ENCODE measurements at places on chromosomes 7 and 10.

DNA sequence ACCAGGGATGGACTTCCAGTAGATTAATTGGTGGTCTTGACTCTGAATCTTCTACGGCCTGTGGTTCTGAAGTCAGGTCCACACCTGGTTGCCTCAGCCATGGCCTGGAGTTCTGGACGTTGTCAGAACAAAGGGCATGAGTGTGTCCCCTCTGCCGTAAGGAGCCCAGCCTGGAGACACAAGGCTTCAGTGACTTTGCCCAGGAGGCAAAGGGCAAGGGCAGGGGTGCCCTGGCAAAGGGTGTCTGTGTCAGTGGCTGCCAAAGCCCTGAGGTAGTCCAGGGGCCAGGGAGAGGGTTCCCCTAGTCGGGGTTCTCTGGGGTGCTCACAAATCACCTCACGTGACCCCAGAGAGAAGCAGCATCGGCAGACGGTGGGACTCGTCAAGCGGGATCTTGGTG lies 273.2 kb upstream of the ZNF32 start:
- no peak for DNase-seq

- DNase-seq, result peak; percentile 74
These were observed 41.2 kb upstream of the VCL start for GRCh38 chr10:73956476-73957359.

DNA sequence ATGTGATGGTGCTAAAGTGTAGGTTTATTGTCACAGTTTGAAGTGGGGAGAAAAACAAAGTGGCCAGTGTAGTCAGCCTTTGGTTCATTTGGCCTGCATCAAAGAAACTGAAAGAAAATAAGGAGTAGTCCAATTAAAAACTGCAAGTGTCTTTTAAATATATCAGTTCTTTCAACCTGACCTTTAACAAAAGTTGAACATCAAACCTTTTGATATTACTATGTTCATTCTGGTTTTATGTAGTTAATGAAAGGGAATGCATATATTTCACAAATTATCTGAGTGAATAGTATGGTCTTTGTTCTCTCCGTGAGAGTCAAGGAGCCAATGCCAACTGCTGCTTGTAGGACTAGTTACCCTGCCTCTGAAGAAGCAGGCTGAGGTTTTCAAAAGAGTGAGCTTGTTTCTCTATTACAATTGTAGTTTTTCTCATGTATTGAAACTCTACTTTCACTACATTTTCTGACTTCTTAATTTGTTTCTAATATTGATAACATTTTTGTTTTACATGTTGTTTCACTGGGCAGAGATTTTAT lies 1160.8 kb upstream of the LRRTM3 start:
- DNase-seq, result no peak

GRCh38 chr7:76133164-76133775 lies 68.4 kb upstream of the SRRM3 start:
- DNase-seq, result no peak

DNA sequence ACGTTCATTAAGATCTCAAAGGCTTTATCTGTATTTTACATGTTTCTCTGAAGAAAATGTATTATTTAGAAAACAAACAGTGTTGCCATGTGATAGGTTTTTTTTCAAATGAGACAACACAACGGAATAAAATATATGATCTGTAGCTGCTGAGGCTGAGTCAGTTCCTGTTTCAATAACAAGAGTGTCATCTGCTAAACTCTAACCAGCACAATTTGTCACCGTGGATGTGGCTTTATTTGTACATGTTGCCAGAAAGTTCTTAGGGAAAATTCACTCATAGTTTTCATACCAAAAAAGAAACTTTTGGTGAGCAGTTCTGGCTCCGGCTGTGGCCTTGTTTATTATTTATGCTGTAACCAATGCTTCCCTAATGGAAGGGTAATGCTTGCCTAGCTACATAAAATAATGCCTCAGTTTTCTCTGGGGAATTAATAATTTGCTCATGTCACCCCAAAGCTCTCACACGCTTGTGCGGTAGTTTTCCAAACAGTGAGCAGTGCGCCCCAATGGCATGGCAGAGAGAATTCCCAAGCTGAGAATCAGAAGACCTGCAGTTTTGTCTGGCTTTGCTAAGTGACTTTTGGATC lies 20.3 kb upstream of the KLF6 start:
- DNase-seq, result peak; percentile 91

- no peak for DNase-seq
These were observed 5.1 kb upstream of the CYP26A1 start for GRCh38 chr10:93068411-93069244.

DNA sequence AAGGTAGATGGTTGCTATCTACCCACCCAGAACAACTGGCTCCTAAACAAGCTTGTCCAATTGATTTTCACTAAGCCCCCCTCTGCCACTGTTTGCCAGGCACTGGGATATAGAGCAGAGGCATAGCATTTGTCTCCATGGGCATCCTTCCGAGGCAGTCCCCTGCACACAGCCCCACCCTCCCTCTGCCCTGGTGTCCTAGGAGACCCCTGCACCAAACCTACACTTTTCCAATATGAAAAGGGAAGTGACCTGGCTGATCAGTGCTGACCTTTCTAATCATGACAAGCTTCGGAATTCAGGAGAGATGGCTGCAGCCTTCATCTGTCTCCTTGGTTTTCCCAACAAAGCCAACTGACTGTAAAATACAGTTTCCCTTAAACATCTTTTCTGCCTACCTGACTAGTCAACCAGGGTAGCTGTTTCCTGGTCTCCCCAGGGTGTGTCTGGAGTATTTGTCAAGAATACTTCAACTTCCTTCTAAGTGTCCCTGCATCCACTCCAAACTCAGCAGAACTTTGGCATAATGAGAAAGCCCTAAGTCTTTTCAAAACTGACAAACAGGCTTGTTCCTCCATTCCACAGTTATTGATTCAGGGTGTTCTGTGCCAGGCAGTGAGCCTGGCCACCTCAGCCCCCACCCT lies 7.6 kb upstream of the SLC18A3 start:
- no peak for DNase-seq

DNA sequence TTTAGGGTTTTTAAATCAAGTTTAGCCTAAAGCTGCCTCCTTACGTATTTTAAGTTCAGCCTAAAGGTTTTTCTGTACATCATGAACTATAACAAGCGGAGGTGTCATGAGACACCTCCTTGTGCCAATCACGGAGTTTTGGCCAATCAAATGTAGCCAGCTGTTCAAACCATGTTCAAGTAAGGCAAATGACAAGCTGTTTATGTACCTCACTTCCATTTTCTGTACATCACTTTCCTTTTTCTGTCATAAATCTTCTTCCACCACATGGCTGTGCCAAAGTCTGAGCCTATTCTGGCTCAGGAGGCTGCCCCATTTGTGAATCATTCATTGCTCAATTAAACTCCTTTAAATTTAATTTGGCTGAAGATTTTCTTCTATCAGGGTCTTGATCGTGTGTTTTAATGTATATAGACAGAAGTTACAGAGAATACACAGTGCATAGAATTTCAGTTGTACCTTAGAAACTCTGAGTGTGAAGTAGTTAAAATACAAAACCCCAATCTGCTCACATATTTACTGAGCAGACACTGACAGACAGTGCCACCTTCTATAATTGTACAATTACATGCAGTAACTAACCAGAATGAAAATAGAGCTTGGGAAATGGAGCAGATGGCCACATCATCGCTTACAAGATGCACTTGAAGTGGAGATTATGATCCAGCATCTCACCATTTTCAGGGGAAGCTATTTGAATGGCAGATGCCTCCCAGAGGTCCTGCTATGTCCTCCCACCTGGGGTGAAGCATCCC lies 76.9 kb upstream of the LANCL2 start:
- no peak for DNase-seq

GRCh38 chr10:60753152-60753551 lies 25.1 kb upstream of the CDK1 start:
- no peak for DNase-seq

DNA sequence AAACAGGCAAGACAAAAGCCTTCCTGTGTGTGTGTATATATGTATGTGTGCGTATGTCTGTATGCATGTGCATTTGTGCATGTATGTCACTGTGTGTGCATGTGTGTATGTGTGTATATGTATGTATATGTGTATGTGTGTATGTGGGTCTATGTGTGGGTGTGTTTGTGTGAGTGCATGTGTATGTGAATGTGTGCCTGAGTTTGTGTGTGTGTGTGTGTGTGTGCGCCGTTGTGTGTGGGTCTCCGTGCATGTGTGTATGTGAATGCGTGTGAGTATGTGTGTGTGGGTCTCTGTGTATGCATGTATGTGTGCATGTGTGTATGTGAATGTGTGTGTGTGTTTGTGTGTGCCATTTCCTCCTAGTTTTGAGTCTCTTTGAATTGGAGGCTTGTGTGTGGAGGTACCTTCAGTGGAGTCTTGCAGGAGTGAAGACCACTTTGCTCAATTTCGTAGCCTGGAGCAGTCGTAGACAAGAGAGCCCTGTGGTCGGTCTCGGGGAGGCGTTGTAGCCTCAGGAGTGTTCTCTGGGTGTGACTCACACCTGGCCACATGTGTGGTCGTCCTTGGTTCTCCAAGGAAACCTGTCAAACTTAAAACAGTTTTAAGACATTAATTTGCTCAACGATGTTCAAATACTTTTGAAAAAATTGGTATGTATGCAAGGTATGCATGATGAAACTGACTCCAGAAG lies 28.1 kb downstream of the INPP5A start:
- DNase-seq, result no peak

GRCh38 chr7:139630643-139631519 lies 107.4 kb downstream of the CLEC2L start:
- no peak for DNase-seq

GRCh38 chr10:16519908-16520861 lies 1.5 kb downstream of the C1QL3 start:
- DNase-seq, result no peak

GRCh38 chr10:69908124-69908523 lies 106.4 kb downstream of the COL13A1 start:
- no peak for DNase-seq

GRCh38 chr10:62895063-62895462 lies 78.9 kb upstream of the EGR2 start:
- no peak for DNase-seq

DNA sequence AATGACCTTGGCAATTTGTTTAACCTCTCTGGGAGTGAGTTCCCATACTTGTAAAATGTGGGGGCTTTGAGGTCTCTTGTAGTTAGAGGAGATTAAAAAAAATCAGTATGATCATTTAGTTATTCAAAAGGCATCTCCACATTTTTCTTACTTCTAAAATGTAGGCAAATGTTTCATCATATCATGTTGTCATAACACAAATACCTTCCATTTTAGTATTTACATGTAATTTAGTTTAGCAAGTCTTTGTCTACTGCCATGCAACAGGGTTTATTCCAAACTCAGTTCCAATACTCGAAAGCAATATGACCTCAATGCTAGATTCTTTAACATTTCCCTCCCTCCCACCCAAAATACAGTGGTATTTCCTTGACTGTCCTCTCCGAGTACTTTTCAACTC lies 262.8 kb upstream of the IMMP2L start:
- DNase-seq, result no peak

- no peak for DNase-seq
These were observed 437.1 kb upstream of the NPVF start for GRCh38 chr7:25665374-25665773.

GRCh38 chr7:106893591-106893990 lies 28.5 kb downstream of the PIK3CG start:
- DNase-seq, result no peak

- DNase-seq, result no peak
These were observed 28.3 kb downstream of the CCM2 start for GRCh38 chr7:45028138-45028919.

- DNase-seq, result no peak
These were observed 264.5 kb upstream of the SEMA3C start for GRCh38 chr7:81183326-81183725.

DNA sequence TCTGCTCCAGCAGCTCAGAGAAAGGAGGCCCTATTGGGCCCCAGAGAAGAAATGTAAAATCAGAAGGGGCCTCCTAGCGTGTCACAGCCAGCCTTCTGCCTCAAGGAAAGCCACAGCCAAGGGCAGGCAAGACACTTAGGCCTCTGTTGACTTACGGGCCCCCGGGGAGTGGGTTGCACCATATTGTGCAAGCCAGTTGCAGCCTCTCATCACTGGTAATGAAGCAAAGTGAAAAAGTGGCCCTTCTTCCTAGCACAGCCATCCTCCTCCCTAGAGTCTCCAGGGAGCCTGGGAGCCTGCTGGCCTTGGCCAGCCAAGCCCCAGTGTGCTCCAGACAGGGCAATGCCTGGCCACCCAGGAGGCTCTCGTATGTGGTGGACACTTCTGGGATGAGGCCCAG lies 56.2 kb upstream of the GDF10 start:
- no peak for DNase-seq

GRCh38 chr7:122463631-122464030 lies 159.1 kb upstream of the FEZF1 start:
- DNase-seq, result no peak

DNA sequence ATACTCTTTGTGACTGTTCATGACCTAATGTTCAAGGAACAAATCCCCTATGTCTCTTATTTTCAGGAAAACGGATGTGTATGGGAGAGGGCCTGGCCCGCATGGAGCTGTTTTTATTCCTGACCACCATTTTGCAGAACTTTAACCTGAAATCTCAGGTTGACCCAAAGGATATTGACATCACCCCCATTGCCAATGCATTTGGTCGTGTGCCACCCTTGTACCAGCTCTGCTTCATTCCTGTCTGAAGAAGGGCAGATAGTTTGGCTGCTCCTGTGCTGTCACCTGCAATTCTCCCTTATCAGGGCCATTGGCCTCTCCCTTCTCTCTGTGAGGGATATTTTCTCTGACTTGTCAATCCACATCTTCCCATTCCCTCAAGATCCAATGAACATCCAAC lies 27.3 kb upstream of the CYP2C19 start:
- DNase-seq, result no peak

GRCh38 chr7:6238309-6238925 lies 34.0 kb downstream of the CYTH3 start:
- DNase-seq, result no peak

DNA sequence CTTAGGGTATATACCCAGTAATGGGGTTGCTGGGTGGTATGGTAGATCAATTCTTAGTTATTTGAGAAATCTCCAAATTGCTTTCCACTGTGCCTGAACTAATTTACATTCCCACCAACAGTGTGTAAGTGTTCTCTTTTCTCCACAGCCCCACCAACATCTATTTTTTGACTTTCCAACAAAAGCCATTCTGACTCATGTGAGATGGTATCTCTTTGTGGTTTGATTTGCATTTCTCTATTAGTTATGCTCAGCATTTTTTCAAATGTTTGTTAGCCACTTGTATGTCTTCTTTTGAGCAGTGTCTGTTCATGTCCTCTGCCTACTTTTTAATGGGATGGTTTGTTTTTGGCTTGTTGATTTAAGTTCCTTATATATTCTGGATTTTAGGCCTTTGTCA lies 66.4 kb downstream of the MGAM2 start:
- DNase-seq, result no peak

- no peak for DNase-seq
These were observed 270.1 kb upstream of the AKR1E2 start for GRCh38 chr10:4555920-4556319.

Measured in central memory CD4-positive, alpha-beta T cell (primary cell).